ENCODE measurements at places on chromosomes 3 and 15.

DNA sequence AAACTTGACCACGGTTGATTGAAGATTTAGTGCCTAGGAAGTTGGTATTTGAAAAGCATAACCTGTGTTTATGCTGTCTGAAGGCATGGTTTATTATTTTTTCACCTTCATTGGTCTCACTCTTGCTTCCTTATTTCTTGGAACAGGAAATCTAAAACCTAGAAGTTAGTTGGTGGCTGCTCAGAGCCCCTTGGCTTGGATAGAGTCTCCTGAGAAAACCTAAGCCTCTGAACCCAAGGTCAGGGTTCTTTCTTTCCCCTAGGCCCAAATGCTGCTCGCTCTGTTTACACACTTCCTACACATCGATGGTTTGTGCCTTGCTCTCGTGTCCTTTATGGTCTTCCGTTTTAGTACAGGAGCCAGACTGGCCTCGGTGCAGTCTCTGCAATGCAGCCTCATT, 82.2 kb downstream of the TRAK1 start:
- DNase-seq = no peak

DNA sequence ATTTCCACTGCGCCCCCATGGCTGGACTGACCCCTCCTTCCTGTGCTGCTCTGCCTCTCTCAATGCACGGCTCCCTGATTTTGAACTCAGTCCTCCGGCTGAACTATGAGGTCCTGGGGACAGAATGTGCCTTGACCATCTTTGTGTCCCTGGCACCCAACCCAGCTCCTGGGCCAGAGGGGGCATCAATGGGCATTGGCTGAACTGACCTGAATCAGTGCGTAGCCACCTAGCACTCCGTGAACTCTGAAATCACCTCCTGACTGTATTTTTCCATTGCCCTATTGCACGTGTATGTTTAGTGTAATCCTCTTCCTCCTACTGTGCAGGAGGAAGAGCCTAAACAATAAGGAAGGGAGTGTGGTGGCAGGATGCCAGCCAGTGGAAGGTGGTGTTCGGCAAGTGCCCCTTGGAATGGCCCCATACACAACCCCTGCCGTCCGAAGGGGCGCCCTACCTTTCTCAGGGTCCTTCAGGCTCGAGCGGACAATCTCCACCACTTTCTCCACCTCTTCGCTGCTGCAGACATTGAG, 33.5 kb downstream of the BDH1 start:
- no peak for DNase-seq

- no peak for DNase-seq
These were observed 181.1 kb downstream of the LRTM1 start for GRCh38 chr3:54746722-54747121.

DNA sequence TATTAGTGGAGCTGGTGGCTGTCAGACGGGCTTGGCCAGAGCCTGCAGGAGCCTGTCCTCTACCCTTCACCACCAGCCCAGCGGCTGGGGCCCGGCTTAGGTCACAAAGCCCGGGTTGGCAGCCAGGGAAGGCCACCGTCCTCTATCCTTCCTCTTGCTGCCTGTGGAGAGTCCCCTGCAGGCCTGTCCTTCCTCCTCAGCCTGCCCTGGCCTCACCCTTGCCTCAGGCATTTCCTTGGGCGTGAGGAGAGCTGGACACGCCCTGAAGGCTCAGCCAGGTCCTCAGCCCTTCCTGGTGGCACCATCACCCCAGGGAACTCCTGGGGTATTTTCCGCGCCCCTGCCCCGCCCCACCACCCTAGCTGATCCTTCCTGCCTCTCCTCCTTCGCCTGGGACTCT, 7.7 kb downstream of the CHAC1 start:
- no peak for DNase-seq

- DNase-seq = no peak
These were observed 171.4 kb downstream of the STT3B start for GRCh38 chr3:31704156-31704555.

DNA sequence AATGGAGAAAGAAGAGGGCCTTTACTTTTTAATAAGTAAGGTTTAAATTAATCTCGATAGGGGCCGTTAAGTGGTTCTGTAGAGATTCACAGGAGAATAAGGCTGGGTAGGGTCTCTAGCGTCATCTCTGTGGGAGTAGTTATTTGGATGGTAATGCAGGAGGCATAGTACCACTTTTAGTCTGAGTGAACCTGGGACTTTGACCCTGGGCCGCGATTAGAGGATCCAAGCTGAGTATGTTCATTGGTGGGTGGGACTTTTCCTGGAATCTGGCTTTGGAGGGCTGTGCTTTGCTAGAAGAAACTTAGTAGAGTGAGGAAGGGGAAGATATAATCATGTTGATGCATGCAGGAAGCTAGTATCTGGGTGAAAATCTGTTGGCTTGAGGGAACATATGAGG, 4.0 kb downstream of the LPP start:
- DNase-seq = no peak

DNA sequence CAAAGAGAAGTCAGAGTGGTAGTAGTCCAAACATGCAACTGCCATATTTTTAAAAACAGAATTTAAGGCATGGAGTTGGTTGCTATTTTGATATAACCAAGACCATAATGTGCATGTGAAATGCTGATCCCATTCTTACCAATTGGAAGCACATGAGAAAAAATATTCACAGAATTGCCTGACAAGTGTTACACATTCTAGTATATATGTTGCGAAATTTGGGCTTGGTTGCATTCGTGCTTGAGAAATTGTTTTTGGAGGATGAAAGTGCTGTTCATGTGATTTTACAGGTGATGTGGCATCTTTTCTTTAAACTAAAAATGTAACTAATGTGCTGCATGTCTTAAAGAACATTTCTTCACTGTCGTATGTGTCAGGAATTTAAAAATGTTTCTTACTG, 199.7 kb downstream of the CHL1 start:
- no peak for DNase-seq

GRCh38 chr3:124950026-124950425, 15.5 kb upstream of the MUC13 start:
- DNase-seq = no peak

DNA sequence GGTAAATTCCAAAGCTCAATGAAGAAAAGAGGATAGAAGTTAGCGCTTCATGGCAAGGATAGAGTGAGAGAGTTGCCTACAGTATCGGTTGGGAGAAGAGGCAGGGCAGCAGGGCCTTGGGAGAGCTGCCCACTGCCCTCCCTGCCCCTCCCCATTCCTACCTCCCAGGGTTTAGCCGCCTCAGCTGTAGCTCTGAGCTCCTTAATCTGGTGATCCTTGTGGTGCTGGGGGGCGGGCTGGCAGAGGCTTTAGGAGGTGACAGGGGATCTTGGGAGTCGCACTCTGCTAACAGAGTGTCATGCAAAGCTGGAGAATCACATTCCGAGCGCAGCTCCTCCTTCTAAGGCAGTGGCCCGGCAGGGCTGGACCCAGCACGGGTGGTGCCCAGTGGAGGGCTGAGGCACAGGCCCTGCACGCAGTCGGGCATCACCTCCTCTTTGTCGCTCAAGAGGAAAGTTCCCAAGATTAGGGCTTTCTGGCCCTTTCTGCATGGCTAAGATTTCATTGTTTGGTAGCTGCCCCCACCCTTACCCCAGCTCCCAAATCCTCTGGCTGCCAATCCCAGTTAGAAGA, 57.1 kb upstream of the POLG start:
- DNase-seq = no peak

DNA sequence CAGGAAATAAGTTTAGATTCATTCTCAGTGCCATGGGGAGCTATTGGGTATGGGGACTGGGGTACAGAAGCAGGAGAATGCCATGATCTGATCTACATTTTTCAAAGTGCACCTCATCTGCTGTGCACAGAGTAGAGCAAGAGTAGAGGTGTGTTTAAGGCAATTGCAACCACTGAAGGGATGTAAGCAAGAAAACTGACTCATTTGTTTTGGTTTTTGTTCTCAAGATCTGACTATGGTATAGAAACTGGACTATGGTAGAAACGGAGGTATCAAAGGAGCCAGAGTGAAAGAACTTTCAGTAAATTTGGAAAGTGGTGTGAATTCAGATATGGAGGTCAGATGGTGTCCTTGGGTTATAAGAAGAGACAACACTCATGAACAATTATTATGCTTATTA, 86.2 kb upstream of the CMSS1 start:
- no peak for DNase-seq

- DNase-seq = no peak
These were observed 45.0 kb downstream of the SOX2 start for GRCh38 chr3:181756645-181757297.

GRCh38 chr3:102544741-102545140, 109.9 kb downstream of the ZPLD1 start:
- DNase-seq = no peak

- no peak for DNase-seq
These were observed 17.6 kb downstream of the EFCC1 start for GRCh38 chr3:129018751-129019150.

DNA sequence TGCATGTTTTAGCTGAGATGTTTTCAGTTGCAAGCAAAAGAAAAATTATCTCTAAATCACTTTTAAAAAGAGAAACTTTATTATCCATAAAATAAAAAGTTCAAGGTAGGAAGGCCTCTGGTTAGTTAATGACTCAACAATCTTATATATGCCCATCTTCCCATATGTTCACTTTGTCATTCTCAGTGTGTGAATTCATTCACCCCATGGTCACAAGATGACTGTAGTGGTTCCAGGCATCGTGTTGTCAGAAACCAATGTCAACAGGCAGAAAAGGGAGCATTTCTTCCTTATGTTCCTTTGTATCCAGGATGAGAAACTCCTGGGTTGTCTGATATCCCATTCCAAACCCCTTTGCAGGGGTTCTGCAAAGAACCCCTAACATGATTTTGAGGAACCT, 119.9 kb upstream of the RAP2B start:
- DNase-seq = no peak

DNA sequence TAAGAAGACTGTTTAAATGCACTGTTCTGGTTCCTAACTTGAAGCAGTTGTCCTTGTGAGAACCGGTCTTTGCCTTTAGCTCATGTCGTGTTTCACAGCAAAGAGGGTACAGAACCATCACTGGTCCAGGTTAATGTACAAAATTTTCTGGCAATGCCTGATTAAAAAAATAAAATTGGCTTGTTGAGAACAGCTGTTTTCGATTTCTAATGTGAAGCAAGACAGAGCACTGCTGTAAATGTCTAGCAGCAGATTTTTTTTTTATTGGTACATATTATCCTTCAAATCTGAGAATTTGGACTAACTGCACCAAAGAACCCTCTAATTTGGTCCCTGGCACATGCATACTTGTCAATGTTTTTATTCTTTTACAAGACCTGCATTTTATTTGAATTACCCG, 103.3 kb downstream of the STT3B start:
- DNase-seq = no peak

- DNase-seq = no peak
These were observed 1013.1 kb downstream of the NTRK3 start for GRCh38 chr15:87243474-87243873.

DNA sequence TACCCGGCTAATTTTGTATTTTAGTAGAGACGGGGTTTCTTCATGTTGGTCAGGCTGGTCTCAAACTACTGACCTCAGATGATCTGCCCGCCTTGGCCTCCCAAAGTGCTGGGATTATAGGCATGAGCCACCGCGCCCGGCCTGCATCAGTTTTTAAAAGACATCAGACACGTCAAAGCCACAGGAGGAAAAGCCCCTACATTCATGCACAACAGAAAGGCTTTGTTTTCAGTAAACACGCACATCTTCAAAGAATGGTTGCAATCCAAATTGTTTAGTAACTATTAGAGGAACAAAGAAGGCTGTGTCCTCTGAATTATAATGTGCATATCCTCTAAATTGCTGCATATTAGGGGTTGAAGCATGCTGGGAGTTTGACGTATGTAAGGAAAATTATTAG, 53.3 kb downstream of the BTD start:
- DNase-seq = no peak

- no peak for DNase-seq
These were observed 168.3 kb upstream of the SEMA6D start for GRCh38 chr15:47548986-47549385.

DNA sequence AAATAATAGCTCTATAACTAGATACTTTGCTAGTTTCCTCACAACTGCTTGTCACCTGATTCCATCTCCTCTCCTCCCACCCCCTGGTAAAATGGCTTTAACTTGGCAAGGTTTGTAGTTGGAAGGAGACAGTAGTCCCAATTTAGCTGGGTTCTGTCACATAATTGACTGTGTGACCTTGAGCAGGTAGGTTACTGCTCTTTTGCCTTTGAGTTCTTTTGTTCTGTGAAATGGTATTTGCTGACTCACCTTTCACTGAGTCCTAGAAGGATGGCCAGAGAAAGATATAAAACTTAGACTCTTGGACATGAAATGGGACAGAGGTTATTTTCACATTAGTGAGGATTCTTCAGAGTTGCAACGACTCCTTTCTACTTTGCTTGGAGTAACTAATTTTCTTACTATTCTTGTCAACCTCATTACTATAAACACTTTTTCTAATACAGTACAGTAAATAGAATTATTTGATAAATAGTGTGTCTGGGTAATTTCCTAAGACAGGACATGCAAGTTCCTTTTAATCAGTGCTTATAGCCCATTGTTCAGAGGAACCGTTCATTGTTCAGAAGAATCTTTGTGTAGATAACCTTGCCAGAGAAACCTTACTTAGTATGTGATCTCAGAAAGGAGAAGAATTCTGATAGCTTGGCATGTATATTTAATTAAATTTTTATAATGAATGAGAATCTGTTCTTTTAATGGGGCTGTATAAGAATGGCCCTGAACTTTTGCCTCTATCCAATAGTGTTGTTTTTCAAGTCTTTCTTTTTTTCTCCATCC, 14.3 kb downstream of the AKAP13 start:
- no peak for DNase-seq

GRCh38 chr15:58329211-58329610, 102.6 kb upstream of the LIPC start:
- DNase-seq = no peak

- DNase-seq = peak; percentile 63
These were observed 17.5 kb downstream of the CIDEC start for GRCh38 chr3:9862391-9863057.

GRCh38 chr15:39670687-39671086, 89.8 kb downstream of the THBS1 start:
- no peak for DNase-seq

GRCh38 chr15:56344336-56344735, 20.9 kb upstream of the TEX9 start:
- DNase-seq = no peak

DNA sequence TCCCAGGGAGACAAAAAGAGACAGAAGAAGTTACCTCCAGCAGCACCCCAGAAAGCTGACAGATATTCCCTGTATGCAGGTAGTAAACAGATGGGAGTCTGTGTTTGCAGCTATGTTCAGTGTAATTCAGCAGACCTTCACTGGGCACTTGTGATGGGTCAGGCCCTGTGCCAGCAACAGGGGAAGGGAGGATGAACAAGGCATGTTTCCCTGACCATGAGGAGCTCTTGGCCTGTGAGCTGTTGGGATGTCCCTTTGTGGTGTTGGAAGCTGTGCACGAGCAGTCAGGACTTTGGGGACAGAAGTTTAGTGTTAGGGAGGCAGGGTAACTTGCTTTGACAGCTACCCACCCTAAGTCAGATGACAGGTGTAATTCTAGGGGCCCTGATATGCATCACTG, 106.0 kb upstream of the TRIM42 start:
- DNase-seq = no peak

DNA sequence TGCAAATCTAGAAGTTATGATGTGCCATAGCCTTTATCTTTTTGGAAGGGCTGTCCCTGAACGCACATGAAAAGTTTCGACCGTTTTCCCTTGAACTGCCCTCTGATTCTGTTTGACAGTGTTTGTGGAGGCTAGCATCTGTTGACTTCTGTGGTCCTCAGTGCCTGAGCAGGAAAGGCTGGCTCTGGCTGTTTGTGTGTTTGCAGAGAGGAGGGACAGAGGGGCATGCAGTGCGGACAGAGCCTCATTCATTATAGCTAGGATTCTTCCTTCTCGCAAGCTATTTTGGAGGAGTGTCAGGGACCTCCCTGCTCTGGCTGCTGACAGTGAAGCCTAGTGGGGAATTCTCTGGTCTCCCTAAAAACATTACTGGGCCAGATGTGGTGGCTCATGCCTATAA, 64.5 kb downstream of the CDAN1 start:
- no peak for DNase-seq

Measured in femur (tissue), 1 donor.